ENCODE measurements at places on chromosomes 3 and 15.

DNA sequence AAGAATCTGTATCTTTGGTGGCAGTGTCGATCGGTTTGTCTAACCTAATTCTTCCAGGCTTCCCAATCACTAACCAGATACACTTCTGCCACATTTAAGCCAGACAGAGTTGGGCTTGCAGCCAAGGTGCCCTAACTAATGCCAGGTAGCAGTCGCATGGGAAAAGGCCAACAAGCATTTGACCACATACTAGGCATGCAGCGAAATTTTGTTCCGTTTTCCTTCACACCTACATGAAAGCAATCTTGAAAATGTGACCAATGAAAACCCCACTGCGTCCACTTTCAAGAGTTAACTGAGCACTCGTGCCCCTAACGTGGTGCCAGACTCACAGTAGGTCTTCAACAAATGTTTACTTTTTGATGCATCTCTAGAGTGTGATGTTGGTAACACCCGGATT is 192.2 kb upstream of the TPM1 start:
- no peak for DNase-seq

DNA sequence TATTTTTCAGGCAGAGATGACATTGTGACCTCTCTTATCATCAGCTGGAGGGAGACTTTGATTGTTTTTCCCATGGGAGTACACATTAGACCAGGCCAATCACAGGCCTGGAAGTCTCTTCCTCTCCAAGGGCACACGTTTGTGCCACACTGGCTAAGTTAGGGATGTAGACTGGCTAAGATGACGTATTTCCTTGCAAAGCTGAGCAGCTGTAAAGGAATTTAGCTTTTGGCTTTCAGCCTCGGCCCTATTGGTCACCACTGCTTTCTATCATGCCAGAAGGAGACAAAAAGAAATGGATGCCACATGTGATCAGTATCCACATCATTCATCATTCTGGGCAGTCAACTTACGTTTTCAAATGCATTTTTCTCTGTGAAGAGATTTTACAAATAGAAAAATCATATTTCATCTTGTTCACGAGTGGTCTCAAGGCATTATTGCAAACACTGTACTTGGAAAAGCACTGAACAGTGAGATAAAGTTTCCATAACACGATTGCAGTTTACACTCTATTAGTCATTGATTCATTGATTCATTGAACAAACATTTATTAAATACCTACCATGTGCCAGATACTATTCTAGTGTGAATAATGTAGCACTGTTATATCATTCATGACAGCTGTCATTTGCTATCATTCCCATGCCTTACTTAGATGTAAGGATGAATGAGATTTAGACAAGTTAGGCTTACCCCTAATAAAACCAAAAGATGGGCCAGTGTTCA is 27.0 kb upstream of the RNF7 start:
- no peak for DNase-seq

- no peak for DNase-seq
Observed at GRCh38 chr3:138325990-138326389, 3.7 kb downstream of the NME9 start.

DNA sequence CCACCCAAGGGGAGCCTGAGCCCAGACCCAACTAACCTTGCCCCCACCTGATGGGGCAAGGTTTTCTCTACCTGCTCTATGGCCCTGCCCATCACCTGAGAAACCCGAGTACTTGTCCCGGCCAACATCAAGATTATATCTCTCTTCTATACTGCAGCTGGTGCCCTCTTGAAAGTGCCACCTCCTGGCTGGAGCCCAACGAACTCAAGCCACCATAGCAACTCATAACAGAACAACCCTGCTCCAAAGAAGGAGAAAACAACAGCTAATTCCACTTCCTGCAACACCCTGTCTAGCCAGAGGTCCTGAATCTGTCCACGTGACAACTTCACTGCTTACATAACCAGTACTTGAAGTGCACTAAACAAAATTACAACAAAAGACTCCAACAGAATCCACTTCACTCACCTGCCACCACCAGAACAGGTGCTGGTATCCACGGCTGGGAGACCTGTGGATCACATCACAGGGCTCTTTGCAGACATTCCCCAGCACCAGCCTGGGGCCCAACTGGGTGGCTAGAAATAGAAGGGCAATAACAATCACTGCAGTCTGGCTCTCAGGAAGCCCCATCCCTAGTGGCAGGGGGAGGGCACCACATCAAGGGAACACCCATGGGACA is 49.2 kb downstream of the PIERCE2 start:
- no peak for DNase-seq

DNA sequence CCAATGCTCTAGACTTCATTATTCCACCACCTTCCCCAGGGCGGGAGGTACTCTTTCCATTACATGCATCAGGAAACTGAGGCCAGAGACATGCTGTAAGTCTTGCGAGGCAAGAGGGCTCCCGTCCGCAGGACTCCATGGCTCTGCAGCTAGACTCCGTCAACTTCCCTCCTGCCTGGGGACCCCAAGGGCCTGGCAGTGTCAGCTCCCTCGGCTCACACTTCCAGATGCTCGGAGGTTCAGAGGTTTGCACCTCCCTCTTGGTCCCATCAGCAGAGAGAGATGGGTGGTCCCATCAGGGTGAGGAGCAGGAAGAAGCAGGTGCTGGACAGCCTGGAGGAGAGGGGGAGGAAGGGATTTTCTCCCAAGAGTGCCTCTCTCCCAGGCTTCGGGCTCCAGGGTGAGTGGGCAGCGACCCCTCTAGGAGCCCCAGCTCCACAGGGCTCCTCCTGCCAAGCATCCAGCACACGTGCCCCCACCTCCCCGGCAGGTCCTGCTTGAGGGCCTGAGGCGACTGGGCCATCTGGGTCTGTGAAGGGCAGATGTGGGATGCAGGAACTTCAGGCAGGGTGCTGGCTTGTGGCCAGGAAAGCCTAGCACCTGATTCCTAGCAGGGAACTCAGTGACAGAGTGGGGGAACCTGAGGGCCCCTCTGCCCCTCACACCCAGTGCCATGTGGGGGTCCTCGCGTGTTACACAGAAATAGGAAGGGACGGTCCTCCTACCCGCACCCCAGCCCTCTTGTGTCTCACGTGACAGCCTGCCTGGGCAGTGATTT is 9.3 kb downstream of the PAK6 start:
- no peak for DNase-seq

DNA sequence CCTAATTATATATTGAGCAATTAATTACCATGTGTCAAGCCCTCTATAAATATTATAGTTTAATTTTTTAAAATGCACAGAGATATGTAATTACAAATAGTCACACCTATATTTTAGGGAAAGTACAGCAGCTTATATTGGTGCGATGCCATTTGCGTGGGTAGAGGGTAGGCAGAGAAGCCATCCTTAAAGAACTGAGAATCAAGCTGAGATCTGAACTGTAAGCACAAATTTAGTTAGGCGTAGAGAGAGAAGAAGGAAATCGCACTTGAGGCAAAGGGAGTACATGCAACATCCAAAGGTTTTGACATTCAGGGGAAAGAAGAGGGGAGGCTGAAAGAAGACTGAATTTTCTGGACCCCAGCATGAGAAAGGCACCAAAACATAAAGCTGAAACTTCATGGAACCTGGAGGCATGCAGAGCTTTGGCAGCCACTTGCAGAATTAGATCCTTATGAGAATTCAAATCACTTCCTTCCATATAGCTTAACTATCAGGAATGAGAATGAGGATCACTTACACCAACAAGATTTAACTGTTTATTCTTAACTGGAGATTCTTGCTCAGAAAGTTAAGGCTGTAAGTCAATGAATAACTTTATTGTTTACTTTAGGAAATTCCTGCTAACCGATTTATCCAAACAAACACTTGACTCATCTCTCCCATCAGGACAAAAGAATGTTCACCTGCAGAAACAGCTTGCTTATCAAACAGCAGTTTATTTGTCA is 114.3 kb downstream of the TGFBR2 start:
- DNase-seq, result no peak

DNA sequence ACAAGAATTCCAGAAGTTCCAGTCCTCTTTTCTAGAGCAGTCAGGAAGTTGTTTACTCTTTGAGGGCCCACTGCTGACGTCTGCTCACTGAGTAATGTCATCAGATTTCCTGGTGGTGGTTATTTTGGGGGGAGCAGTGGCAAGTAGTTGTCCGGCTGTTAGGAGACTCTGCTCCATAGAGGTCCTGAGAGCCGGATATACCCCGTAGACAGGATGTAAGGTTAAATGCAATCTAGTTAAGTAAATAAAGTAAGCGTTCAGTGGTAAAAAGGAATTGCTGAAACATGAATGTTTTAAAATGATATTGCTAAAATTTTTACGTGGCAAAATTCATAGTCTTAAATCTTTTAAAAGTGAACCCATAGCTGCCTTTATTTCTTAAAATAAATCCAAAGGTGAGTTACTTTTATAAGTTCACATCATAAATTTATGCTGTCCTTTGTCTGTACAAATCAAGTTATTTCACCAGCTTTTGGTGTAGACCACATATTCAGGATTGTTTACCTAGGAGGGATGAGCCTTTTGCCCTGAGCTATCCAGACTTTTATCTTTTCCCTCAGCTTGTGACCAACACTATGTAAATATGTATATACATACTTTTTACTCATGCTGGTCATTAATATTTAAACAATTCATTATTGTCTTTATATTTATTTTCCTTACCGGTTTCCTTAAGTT is 65.8 kb downstream of the PDE8A start:
- no peak for DNase-seq

- DNase-seq, result no peak
Observed at GRCh38 chr15:87528873-87529272, 727.7 kb downstream of the NTRK3 start.

- no peak for DNase-seq
Observed at GRCh38 chr15:70585707-70586034, 177.7 kb downstream of the UACA start.

DNA sequence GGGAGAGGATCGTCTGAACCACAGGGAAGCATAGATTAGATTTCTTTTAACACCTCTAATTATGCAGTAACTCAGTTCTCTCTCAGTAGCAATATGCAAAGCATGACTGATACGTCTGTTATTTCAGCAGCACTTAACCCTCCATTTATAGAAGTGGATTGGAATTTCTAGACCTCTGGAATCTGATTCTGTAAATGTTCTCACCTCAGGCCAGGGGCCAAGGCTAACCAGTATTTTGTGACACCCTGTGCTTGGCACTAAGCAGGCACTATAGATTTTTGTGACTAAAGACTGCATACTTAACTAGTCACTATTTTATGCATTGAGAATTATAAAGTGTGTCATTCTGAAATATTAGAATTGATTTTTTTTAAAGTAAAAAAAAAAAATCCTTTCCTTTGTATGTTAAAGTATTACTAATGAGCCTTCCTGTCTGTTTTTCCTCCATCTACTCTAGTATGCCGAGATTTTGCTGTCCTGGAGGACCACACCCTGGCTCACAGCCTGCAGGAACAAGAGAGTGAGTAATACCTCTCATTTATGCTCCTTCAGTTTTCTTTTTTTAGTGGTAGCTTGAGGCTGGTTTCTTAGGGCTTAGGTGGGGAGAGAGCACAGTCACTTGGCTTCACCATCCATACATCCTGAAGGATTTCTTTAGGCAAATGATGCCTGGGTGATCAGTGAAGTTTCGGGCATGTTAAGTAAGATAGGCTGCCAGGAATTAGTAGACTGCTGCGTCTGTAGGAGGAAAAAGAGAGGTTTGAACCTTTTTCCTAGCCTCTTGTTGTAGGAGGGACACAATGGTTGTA is 26.5 kb upstream of the UTS2B start:
- DNase-seq, result no peak

- DNase-seq, result no peak
Observed at GRCh38 chr3:89098964-89099585, 8.3 kb upstream of the EPHA3 start.

DNA sequence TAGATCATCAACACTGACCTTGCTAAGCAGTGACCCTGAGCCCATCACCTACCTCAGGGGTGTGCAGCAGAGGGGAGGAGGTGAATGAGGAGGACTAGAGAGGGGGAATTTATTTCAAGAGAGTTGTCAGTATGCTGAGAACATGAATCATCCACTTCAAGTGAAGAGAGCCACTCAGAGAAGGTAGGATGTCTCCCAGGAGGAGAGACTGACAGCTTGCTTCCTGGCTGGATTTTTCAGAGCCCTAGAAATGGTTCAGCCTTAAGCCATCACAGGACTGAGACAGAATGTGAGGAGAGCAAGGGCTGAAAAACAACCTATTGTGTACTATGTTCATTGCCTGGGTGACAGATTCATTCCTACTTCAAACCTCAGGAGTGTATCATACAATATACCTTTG is 34.8 kb downstream of the CCNL1 start:
- no peak for DNase-seq

DNA sequence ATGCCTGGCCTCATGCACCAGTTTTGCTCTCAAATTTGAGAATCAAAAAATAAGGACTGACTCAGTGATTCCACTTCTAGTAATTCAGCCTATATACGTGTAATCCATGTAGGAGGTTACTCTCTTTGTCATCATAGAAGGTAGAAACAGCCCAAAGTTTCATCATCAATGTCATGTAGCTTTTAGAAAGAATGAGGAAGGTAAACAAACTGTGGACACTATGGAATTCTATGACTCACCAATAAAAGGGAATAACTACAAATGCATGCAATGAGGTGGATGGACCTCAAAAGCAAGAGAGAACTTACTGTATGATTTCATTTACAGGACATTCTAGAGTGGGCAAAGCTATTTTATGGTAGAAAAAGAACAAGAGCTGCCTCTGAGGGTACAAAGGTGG is 93.2 kb upstream of the LRIG1 start:
- DNase-seq, result no peak

- DNase-seq, result no peak
Observed at GRCh38 chr3:184176377-184177330, 2.0 kb downstream of the AP2M1 start.

DNA sequence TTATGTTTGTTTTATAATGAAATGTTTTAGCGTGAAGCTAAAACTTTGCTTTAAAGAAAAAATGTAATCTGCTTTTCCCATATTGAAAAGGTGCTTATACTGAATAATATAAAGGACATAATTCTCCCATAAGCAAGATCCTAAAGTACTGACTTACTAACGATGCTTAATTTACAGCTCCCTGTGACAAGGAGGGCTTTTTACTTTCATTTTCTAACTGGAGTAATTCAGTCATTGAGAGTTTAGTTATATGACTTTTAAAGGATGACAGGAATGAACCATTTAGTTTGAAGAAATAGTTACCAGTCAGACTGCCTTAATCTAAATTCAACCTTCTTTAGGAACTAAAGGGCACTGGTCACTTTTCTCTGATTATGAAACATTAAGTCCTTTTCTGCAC is 19.3 kb upstream of the ZPLD1 start:
- no peak for DNase-seq

DNA sequence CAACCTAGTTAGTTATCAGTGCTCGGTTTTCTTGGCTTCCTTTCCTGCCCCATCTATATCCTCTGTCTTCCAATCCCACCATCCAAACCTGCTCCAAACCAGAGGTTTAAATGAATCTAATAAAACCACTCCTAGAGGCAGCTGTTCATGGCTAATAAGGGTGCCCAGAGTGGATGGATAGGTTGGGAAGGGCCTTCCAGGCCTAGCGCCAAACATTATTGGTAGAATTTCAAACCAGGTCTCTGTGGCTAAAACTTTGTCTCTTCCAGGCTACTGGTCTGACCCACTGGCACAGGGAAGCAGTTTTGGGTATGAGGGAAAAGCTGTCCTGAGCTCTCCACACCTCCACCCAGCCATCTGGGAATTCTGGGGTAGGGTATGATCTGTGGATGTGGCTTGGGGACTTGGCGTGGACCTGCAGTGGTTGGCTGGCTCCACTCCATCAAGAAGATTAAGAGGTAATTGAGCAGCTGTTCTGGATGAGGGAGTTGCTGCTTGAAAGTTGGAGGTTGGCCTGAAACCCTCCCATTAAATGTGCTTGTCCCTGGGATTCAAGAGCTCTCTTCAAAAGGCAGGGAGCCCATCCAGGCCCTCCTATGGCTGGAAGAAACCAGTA is 29.3 kb upstream of the INSYN1 start:
- DNase-seq, result no peak
